ENCODE measurements at places on chromosomes 1 and 21.

DNA sequence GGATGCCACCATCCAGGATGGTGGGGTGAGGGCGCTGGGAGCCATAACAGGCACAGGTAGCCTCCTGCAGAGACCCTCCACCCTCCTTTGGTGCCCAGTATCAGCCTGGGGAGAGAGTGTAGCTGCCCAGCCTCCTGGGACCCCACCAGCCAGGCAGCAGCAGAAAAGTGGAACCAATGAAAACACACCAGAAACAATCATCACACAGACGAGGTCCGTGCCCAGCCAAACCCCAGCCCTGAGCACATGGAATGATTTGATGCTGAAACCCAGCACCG lies 285.1 kb downstream of the PTPRU start:
- DNase-seq: no peak

GRCh38 chr1:115702959-115703358 lies 61.2 kb downstream of the VANGL1 start:
- no peak for DNase-seq

- no peak for DNase-seq
Observed at GRCh38 chr1:177505905-177506590, 335.3 kb downstream of the BRINP2 start.

DNA sequence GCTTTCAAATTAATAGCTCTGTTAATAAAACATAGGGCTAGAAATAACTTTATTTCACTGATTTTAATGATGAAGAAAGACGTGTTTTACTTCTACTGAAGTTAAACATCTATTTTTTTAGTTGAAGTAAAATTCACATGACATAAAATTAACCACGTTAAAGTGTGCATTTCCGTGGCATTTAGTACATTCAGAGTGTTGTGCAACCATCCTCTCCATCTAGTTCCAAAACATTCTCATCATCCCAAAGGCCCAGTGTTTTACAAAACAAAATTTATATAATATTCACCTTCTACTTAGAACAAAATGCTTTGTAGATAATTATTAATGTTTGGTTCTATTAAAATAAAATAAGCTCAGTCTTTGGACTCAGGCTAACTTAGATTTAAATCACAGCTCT lies 108.5 kb upstream of the GNG12 start:
- no peak for DNase-seq

DNA sequence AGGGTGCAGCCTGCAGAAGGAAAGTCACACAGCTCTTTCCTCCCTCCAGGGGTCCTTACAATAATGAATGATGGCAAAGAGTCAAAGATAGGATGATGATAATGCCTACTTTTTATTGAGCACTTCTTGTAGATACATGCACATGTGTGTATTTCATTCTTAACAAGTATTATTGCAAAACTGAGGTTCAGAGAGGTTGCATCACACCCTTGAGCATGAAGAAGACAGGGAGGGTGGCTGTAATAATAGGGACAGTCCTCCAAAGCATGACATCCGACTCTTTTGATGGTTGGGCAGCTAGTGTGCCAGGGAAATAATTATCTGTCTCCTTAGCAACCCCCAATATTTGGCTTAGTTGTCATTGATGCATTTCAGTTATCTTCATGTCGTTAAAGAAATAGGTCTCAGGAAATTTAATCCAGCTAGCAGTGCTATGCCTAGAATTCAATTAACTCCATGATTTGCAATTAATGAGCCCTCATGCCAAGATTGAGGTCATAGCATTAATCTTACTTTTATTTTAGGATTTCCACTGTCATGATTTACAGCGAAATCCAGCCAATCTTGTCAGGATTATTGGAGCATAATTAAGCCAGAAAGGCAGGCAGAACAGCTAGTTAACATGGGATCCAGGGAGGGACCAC lies 35.0 kb downstream of the DNAJC6 start:
- no peak for DNase-seq

GRCh38 chr1:155001425-155001674 lies 1.3 kb upstream of the ZBTB7B start:
- no peak for DNase-seq

- no peak for DNase-seq
Observed at GRCh38 chr1:59906931-59907330, 19.6 kb downstream of the CYP2J2 start.

DNA sequence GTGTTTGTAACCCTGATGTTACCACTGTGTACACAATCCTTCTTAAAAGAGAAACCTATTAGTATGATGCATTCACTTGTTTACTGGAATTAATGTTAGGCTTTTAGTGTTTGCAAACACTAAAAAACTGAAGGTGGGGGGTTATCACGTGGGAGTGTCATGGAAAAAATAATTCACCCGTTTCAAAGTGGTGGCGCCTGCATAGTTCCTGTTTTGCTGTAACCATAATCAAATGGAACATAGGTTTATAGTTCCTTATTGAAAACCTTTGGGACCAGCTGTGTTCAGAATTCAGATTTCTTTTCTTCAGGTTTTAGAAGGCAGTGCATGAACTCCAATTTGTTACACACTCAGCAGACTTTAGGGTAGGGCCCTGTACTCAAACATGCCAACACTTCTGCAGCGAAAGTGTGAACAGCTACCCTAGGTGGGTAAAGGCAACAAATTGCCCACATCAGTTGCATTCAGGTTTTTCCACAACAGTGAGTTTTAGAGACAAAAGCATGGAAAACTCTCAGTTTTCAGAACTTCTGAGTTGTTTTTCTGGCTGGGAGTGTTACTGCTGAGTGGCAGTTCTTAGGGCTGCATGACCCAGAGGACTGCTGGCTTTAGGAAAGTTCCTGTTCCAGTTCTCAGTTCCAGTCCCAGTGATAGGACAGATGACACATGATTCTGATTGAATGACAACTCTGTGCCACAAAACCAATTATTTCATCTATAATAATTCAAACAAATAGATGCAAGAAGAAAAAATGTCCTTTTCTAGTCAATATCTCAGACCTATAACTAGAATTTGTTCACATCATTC lies 29.1 kb upstream of the IVNS1ABP start:
- no peak for DNase-seq

DNA sequence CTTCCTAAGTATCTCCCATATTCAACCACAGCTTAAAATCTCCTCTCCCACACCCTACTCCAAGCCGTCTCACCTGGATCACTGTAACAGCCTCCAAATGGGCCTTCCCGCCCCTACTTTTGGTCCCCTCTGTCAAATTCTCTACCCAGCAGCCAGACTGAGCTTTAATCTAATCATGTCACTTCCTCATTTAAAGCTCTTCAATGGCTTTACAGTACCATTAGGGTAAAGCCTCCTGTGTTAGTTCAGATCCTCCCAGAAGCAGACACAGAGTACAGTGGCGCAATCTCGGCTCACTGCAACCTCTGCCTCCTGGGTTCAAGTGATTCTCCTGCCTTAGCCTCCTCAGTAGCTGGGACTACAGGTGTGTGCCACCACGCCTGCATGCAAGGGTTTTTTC lies 46.8 kb upstream of the PSEN2 start:
- no peak for DNase-seq

DNA sequence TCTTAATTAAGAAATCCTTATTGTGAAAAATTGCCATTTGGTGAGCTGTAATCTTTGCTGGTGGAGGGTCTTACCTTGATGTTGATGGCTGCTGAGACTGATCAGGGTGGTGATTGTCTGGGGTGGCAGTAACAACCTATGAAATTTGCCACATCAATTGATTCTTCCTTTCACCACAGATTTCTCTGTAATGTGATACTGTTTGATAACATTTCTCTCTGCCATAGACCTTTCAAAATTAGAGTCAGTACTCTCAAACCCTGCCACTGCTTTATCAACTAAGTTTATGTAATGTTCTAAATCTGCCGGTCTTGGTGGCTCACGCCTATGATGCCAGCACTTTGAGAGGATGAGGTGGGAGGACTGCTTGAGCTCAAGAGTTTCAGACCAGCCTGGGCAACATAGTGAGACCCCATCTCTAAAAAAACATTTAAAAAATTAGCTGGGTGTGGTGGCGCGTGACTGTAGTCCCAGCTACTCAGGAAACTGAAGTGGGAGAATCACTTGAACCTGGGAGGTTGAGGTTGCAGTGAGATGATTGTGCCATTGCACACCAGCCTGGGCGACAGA lies 5.0 kb downstream of the KPNA6 start:
- no peak for DNase-seq

Data from NCI-H1092 (cell line).